ENCODE measurements at places on chromosomes 4 and X.

- DNase-seq = no peak
Measured at GRCh38 chr4:117084866-117085701, at the start of gene TRAM1L1. Gene TRAM1L1 (minus strand): TSS chr4:117085576. CDS start chr4:117085393, 183 bp downstream.

- no peak for DNase-seq
Measured at GRCh38 chr4:176840166-176840565, 47.4 kb upstream of the VEGFC start.

- DNase-seq = no peak
Measured at GRCh38 chrX:111199505-111199904, 70.8 kb downstream of the CAPN6 start.

DNA sequence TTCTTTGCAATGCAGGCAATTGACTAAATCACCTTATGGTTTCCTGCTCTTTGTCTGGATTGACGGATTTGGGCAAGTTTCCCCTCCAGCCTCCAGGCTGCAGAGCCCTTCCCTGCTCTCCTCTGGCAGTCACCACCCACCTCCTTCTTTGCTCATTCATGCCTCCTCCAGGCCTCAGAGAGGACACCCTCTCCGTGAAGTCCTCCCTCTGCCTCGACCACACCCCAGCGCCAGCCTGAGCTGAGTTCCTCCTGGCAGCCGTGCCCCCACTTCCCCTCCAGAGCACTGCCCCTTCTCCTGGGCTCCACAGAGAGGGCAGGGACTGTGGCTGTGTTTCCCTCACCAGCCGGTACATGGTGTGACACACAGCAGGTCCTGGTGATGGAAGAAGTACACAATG, 53.7 kb downstream of the DCTD start:
- no peak for DNase-seq

DNA sequence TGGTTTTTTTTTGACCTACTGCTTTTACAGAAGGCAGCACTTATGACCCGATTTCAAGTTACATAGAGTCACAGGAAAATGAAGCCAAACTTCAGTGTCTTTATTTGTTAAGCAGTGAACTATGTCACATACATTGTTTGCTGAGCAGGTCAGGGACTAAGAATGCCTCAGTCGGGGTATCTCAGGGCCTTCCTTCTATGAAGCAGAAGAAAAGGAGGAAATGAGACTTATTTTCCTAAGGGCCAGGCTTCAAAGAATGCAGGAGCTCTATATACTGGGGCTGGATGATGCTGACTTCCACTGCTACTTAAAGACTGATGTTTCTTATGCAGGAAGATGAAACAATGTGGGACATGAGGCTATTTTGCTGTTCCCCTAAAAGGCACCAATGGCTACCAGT, 558.4 kb upstream of the IGFBP7 start:
- no peak for DNase-seq

DNA sequence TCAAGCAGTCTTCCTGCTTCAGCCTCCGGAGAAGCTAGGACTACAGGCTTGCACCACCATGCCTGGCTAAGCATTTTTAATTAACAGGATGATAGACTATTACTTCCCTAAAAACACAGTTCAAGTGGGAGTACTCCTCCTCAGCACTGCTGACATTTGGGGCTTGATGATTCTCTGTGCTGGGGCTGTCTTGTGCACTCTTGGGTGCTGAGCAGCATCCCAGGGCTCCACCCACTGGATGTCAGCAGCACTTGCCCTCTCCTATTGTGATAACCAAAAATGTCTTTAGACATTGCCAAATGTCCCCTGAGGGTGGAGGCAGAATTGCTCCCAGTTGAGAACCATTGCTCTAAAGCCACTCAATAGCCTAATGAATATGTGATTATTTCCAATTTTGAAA, 60.4 kb downstream of the CLCN4 start:
- no peak for DNase-seq

GRCh38 chr4:56388306-56388705, 1.0 kb upstream of the AASDH start:
- DNase-seq = no peak

- no peak for DNase-seq
Measured at GRCh38 chr4:145324161-145324560, 143.8 kb upstream of the OTUD4 start.

GRCh38 chrX:68511255-68511654, 12.4 kb downstream of the YIPF6 start:
- no peak for DNase-seq

DNA sequence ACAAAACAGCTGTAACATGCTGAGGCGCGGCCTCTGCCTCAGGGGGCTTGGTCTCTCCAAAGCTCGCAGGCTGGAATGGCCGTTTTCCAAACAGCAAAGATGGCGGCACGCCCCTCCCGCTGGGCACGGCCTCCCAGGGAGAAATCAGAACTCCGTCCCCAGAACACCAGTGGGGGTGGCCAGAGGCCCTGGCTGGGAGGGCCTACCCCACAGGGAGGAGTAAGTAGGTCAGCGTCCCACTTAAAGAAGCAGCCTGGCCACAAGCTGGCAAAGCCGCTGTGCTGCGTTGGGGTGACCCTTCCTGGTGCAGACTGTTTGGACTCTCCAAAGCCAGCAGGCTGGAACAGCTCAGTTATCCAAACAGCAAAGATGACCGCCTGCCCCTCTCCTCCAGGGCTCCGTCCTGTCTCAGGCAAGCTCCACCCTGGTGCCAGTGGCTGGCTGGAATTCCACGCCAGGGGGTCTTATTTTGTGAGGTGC, 862.8 kb downstream of the TRIML1 start:
- no peak for DNase-seq

- DNase-seq = no peak
Measured at GRCh38 chr4:90183254-90183653, 56.1 kb downstream of the CCSER1 start.

DNA sequence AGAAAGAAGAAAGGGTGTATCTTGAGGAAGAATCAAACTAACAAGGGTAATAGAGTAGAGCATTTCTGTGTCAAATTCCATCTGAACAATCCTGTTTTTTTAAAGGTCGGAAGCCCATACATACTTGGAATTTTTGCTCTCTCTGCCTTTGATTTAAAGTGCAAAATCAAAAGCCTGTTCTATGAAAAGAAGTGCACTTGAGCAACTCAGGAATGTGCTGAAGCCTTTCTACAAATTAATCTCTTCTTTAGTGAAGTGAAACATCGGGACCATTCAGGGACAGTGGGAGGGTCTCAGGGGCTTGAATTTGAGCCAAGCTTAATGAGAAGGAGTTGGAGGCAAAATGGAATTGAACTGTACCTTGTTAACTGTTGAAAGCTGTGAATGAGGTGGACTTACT, 1008.5 kb upstream of the LCORL start:
- DNase-seq = no peak

DNA sequence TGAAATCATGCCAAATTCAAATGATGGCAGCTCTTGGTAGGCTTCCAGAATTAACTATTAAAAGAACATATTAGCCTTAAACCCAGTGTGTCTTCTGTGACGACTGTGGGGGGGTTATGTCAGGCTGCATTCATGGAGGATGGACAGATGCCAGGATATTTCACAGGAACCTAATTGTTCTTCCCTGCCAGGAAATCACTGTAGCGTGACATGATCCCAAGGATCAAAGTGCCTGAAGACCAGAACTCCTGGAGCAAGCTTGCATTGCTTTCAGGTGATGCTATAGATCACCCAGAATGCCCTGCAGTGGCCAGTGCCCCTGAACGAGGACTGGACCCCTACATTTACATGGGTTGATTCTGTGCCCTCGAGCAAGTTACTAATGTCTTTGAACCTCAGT, 1093.0 kb upstream of the TENM3 start:
- no peak for DNase-seq

DNA sequence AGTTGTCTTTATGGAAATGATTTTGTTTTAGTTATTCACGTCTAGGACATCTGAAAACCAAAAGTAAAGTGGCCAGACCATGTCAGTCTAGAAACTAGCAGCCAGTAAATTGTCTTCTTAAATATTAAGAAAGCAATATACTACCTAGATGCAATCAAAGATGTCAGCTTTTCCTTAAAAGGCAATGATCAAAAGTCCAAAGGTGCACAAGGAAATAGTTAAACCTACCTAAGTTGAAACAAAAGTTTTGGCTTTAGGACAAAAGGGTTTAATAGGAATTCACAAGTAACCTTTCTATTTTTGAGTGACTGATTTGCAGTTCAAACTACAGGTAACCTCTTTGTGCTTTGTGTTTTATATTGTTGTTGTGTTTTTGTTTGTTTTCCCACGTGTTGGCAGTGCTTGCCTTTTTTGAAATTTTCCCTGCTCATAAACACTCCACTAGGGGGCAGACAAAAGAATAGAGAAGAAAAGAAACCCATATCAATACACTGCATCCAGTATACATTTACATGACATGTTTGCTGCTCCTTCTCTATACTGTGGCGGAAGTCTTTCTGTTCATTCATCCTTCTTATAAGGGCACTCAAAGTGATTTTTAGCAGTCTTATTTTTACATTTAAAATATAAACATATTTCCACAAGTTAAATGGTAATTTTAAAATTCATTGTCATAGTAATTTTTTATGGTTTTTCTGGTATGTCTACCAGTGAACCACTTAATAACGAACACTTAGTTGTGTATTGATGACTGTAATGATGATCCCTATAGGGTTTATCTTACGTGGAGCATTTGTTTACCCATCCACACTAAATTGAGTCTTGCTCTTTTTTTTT, 62.7 kb downstream of the GAB1 start:
- DNase-seq = no peak

DNA sequence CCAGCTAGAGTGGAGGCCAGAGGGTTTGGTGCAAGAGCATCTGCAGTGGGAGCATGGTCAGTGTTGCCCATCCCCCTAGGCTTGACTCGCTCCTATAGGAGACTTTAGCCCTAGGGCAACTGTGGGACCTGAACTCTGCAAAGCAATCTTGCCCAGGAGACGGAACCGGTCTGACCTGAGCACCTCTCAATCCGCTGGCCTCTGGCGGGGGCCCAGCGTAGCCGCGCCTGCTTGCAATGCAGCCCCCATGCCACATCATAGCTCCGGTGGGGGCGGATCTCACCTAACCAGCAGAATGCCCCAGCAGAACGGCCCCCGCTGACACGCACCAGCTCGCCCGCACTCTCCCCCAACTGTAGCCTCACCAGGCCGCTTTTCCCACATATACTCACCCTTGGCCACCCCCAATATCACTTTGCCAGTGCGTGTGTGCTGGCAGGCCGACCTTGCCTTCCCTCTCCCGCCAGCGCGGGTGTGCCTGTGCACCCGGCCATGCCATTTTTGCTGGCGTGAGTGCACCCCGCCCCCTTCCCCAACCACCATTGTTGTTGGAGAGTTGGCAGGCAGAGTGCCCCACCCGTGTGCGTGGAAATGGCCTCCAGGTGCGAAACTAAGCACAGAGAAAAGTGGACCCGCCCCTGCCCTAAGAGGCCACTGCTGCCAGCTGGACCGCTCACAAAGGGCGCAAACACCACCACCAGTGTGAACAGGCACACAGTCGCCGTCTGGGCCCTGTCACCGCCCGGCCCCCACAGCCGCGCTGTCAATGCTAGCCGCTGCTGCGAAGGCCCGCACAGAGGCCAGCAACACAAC, 5.8 kb downstream of the BEX4 start:
- DNase-seq = no peak

- no peak for DNase-seq
Measured at GRCh38 chr4:69830560-69831269, 29.2 kb downstream of the SULT1E1 start.

- DNase-seq = no peak
Measured at GRCh38 chrX:27917713-27918500, 63.3 kb downstream of the DCAF8L1 start.

GRCh38 chrX:17597327-17597726, 140.0 kb upstream of the SCML1 start:
- no peak for DNase-seq

GRCh38 chr4:53039741-53040458, 177.8 kb downstream of the RASL11B start:
- no peak for DNase-seq

All from NCI-H187 (cell line).